Effector CD8-positive, alpha-beta T cell (primary cell): ENCODE measurements at places on chromosomes 6 and 20.

DNA sequence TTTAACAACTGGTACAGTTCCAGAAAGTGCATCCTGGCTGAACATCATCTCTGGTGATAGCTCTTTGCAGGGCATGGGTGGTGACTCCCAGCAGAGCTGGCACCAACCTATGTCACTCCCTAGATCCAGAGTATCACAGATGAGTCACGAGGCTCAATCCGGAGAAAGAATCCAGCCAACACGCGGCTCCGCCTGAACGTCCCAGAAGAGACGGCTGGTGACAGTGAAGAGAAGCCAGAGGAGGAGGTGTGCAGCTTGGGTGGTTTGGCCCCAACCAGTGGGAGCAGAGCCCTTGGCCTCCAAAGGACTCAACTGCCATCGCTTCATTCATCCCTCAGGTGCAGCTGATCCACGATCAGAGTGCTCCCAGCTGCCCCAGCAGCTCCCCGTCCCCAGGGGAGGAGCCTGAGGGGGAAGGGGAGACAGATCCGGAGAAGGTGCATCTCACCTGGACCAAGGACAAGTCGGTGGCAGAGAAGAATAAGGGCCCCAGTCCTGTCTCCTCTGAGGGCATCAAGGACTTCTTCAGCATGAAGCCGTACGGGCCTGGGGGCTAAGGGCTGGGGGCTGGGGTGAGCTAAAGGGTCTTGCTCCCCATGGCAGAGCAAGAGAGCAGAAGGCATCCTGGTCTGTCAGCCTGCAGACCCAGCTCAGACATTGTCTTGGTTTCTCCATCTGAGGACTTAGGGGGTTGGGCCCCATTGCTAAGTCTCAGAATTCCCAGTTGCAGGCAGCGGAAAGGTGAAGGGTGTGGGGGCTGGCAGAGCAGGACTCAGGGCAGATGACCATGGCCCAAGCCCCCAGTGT, 27.2 kb downstream of the SLC12A5 start:
- DNase-seq: no peak

DNA sequence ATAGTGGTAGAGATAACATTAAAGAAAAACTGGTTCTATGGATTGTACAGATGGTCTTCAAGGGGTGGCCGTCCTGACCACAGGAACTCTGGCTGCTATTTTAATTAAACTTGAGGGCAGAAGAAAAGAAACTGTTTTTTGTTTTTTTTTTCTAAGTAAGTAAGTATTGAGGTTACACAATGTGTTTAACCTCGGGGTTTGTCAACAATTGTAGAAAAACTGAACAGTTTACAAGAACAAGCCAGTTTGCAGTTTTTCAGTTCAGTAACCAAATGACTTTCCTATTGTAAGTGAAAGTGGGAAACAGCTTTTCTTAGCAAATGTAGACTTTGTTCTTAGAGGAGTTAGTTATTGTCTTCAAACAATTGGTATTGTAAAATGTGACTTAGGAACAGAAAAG, 77.0 kb downstream of the PLCB1 start:
- DNase-seq: no peak

GRCh38 chr6:159118924-159119323, 50.3 kb upstream of the FNDC1 start:
- DNase-seq: no peak

- DNase-seq: no peak
Measured at GRCh38 chr20:1322511-1323245, 6.3 kb downstream of the SDCBP2 start.

DNA sequence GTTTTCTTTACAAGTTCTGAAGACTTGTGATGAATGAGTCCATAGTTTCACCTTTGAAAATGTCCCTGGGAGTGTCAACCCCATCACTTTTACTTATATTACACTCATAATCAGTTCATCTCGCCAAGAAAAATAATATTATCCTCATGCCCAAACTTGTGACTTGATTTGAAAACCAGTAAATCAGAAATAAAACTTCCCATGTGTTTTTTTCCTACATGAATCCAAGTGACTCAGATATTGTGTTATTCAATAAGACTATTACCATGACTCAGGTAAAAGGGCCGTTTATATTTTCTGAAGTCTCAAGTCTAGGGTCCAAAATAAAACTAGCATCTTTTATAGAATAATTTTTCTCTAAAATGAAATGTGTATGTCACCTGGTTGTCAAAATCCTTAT, 15.8 kb upstream of the CYP24A1 start:
- no peak for DNase-seq

GRCh38 chr6:165922309-165922794, 245.3 kb downstream of the TBXT start:
- no peak for DNase-seq

DNA sequence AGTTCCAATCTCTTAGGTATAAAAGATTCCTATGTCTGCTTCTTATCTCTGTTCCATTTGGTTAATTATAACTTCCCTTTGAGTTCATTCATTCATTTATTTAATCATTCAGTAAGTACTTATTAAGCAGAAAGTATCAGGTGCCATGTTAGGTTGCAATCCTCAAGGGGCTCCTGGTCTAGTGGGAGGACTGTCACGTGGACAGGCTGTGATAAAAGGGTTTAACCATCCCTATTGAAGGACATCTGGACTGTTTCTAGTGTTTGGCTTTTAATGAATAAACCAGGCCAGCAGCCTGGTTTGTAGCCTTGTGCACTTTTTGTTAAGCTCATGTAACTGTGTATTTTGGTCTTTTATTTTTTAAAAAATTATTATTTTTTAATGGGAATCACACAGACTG, 162.1 kb upstream of the OGFRL1 start:
- DNase-seq: no peak

DNA sequence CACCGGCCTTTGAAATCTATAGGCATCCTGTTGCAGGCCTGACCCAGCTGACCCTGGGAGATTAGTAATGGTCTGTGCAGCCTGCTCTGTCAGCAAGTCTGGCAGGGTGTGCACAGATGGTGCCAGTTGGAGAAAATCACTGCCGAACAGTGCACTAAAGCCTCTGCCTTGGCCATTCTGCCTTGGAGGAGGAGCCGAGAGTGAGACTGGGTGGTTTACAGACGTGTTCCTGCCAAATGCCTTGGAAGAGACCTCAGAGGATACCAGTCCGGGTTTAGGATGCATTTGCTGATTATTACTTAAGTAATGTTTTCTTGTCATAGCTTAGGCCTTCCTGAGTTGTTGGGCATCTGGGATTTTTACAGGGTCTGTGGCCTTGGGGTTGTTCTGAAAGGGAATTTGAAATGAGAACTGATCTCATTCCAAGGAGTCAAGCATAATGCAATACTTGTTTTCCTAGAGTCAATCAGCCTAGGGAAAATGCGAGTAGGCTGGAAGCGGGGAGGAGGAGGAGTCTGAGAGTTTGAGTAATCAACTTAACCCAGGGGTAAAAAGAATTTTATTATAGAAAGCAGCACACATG, 292.1 kb downstream of the SOX4 start:
- DNase-seq: no peak

- no peak for DNase-seq
Measured at GRCh38 chr6:94713446-94713845, 863.9 kb upstream of the MANEA start.

DNA sequence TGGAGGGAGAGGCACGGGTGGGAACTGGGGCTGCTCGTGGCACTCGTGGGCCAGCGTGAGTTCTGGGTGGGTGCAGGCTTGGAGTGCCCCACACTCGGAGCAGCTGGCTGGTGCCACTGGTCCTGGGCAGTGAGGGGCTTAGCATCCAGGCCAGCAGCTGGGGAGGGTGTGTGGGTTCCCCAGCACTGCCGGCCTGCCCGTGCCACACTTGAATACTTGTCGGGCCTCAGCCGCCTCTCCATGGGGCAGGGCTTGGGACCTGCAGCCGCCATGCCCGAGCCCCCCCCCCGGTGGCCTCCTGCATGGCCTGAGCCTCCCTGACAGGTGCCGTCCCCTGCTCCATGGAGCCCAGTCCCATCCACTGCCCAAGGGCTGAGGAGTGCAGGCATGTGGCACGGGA, 207.2 kb downstream of the CD109 start:
- no peak for DNase-seq

GRCh38 chr6:3138341-3138740, 19.0 kb downstream of the TUBB2A start:
- DNase-seq: no peak

- no peak for DNase-seq
Measured at GRCh38 chr6:30066082-30066481, 916 bp upstream of the PPP1R11 start.

GRCh38 chr6:81623106-81623759, 129.2 kb downstream of the TENT5A start:
- DNase-seq: no peak

DNA sequence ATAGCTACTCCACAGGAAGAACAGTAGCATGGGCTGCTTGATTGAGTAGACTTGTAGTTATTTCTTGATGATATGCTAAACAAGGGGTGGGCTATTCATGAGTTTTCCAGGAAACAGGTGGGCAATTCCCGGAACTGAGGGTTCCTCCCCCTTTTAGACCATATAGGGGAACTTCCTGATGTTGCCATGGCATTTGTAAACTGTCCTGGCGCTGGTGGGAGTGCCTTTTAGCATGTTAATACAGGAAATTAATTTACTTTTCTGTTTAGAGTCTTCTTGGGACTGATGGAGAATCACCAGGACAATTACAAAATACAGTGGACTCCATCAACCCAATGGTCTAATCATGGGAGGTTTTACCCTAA, 22.7 kb downstream of the CYP24A1 start:
- DNase-seq: no peak

DNA sequence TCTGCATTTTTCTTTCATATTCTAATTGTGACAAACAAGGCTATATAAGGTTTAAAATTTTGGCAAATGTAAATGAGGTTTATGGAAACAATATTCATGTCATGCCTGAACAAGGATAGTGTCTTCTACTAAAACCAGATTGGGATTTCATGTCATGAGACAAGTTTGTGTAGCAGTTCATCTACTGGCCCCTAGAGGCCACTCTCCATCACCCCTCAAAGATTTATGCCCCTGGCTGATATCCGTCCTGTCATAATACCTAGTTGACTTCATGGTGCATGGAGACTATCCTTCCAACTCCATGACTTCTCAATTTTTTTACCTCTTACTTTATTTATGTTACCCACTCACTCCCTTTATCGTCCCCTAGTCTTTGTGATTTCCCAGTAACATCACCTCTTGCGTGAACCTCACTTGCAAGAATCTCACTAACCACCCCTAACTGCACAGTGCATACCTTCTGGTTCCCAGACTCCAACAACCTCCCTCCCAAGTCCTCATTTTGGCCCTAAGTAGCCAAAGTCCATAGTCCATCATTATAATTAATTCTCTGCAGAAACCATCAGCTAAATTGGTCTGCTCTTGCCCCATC, 179.8 kb downstream of the TASP1 start:
- no peak for DNase-seq

GRCh38 chr6:16237242-16237641, 1.1 kb upstream of the GMPR start:
- DNase-seq: no peak

DNA sequence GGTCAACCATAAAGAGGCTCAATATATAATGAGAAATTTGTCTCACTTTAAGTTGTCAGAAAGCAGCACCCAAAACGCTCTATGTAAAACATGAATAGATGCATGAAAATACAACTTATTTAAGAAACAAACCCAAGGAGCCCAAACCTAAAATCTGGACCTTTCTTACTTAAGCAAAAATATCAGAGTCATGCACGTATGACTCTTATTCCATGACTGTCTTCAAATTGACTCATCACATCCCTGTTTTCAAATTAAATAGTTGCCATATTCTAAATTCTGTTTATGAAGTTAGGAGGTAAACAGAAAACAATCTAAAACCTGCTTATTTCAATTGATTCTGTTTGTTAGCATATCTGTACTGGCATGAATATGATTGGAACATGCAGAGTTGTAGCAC, 42.1 kb downstream of the ANKRD6 start:
- no peak for DNase-seq

DNA sequence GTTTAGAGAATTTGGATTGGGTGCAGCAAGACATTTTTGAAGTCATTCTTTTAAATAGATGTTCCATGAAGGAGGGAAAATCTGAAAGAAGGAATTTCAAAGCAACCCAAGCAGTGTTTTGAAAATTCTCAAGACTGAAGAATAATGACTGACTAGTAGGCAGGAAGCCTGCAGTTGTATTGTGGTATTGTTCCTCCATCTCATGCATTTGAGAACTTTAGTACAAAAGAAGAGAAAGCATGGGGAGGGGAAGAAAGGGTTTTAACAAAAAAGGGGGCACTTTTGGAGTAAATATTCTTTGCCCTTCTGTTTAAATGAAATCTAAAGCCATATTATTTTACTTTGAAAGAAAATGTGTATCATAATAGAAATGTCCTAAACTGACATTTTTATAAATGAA, 6.6 kb downstream of the NCOA3 start:
- DNase-seq: no peak

- DNase-seq: no peak
Measured at GRCh38 chr6:139338795-139339194, 35.7 kb downstream of the CITED2 start.

DNA sequence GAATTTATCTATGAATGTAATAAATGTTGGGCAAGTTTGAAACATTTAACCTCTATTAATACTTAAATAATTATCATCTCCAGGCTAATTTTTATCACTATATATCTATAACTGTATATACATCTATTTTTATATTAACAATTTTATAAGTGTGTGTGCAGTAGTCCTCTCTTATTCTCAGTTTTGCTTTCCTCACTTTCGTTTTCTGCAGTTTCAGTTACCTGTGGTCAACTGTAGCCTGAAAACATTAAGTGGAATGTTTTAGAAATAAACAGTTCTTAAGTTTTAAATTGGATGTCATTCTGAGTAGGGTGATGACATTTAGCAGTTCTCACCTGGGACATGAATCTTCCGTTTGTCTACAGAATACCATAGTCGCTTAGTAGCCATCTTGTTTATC, 379.4 kb upstream of the MAN1A1 start:
- no peak for DNase-seq

DNA sequence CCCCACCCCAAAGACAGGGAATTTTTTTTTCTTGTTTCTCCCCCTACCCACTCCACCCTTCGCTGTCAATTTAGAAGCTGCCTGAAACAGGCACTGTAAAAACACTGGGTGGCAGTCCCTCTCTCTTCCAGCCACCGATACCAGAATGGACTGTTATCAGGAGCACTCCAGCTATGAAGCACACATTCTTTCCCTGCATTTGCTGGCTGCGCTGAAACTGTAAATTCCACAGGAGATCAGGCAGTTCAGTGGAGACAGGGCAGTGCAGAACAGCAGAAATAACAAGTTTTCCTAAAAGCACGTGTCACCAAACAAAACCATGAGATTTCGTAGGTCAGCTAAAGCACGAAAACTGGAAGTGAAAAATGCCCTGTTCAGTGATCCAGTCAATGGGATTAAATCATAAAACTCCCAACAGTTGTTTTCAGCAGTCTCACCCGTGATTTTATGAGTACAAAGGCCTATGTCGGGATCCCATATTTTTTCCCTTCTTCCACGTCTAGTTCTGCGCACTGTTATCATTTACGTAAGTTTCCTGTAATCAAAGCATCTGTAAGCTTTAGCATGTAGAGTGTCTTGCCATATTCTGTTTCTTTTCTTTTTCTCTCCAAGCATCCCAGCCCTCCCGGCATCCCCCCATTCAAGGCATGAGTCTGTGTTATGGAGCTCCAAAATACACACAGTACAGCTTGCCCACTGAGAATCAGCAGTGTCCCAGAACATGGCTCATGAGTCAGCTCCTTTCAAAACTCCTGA, 359.9 kb upstream of the EPHA7 start:
- no peak for DNase-seq

- no peak for DNase-seq
Measured at GRCh38 chr6:138160329-138161087, 1.2 kb upstream of the ARFGEF3 start.
